Dorsolateral prefrontal cortex (tissue), 122 donors: ENCODE measurements at places on chromosomes 1 and 21. TPM values are rescaled to one million over a fixed set of nuclear protein-coding genes. Genes with fewer than 3 reads are reported as not detected.

Gene TDRD10
- total RNA-seq: 1.9 TPM

Gene AMY1C
- not detected for total RNA-seq

Gene TNFRSF1B
- total RNA-seq: 25.7 TPM

Gene HES3
- not detected for total RNA-seq

Gene IL12RB2
- 9.5 TPM for total RNA-seq

Gene EDARADD
- not detected for total RNA-seq

Gene ARHGEF11
- 69.5 TPM for total RNA-seq
